ENCODE measurements at places on chromosomes 6 and 20.
A peak's percentile ranks its signal among the peaks of the same experiment; 100 is the strongest.

- DNase-seq = no peak
Measured at GRCh38 chr20:47335251-47336128, 21.0 kb downstream of the ZMYND8 start.

DNA sequence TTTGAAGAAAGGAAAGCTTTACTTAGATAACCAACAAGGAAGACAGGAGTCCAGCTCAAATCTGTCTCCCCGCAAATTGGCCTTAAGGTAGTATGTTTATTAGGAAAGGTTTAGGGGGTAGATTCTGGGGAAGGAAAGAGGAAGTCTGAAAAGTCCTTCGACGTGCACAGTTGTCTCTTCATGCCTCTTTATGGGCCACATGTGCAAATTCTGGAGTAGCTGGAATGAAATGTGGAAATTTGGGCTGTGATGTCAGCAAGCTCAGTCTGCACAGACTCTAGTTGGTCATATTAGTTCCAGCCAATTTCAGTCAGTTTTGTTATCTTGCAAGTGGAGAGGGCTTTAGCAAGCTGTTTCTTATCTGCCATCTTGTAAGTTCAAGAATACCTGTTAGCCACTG lies 50.1 kb downstream of the NUP153 start:
- no peak for DNase-seq

GRCh38 chr20:17659801-17660200 lies 22.2 kb downstream of the RRBP1 start:
- no peak for DNase-seq

DNA sequence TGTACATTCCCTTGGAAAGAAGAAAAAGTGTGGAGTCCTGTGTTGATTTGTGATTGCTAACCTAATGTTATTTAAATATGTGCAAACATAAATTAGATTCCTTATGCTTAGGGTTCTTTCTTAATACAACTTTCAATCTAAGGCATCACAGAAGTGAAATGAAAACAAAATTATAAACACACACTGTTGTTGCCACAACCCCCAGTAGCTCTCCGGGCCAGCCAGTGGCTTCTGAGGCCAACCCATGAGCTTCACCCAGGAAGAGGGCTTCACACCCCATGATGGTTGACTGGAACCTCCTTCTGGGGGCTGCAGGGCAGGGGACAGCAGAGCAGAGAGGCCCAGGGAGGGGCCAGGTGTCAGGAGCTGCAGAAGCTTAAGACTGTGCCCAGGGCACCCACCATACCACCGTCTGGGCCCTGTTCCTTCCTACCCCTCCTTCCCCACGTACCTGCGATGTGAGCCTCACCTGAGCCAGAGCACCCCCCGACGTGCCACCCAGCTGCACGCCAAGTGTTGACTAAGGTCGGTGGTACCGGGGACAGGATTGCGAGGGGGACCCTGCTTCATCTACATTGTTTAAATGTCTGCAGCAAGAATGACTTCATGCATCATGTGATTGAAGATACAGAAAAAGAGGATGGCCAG lies 110.5 kb downstream of the FAM120B start:
- DNase-seq = no peak

- DNase-seq = peak; percentile 98
Measured at GRCh38 chr20:50127587-50128519, 14.9 kb upstream of the UBE2V1 start.

- DNase-seq = no peak
Measured at GRCh38 chr20:44491635-44492395, 16.1 kb downstream of the TTPAL start.

GRCh38 chr20:18853946-18854646 lies 40.5 kb downstream of the SCP2D1 start:
- DNase-seq = no peak

GRCh38 chr20:50389438-50389807 lies 120.8 kb upstream of the PTPN1 start:
- DNase-seq = no peak

DNA sequence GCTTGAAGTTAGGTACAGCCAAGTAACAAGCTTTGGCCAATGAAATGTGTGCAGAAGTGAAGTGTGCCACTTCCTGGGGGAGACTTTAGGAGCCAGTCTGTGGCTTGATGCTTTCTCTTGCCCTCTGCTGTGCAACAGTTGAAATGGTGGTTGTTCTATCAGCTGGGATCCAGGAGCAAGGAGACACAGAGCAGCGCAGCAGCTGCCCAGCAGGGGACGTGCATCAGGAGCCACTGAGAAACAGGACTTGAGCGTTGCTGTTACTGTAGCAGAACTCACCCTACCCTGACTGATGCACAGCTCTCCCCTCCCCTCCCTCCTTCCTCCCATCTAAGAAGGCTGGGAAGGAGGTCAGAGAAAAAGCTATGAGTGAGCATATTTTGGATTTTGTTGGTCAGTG lies 18.9 kb upstream of the CCN5 start:
- no peak for DNase-seq

GRCh38 chr6:20939161-20939775 lies 405.0 kb downstream of the CDKAL1 start:
- no peak for DNase-seq

GRCh38 chr20:36150847-36151539 lies 3.5 kb upstream of the EPB41L1 start:
- DNase-seq = no peak

- no peak for DNase-seq
Measured at GRCh38 chr6:168216751-168217191, 102.8 kb downstream of the DACT2 start.

Data from NCI-H2171 treated with DMSO at 0.1 percent for 48 hours (cell line).